RCC 7860 (cell line): ENCODE measurements at places on chromosomes 6 and 20.

DNA sequence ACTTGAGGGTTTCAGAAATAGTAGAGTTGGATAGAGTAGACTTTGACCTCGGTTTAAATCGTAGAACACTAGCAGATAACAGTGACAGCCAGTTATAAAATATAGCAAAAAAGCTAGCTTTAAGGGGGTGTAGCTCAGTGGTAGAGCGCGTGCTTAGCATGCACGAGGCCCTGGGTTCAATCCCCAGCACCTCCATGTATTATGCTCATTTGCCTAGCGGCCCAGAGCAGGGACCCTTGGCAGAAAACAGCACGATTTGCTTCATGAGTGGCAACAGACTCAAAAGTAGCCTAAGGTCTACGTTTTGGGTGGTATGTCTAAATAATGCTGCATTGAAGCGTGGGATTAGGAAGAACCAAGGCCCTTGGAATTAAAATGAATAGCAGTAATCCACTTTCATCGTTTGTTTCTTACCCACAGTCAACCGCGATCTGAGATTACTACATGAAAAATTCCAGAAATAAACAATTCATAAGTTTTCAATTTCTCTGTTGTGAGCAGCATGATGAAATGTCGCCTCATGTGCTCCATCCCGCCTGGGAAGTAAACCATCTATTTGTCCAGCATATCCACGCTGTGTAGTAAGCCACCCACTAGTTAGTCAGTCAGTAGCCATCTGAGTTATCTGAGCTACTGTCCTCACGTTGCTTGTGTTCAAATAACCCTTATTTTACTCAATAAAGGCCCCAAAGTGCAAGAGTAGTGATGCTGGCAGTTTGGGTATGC lies 184.9 kb downstream of the GPX5 start:
- peak; percentile 73 for DNase-seq

DNA sequence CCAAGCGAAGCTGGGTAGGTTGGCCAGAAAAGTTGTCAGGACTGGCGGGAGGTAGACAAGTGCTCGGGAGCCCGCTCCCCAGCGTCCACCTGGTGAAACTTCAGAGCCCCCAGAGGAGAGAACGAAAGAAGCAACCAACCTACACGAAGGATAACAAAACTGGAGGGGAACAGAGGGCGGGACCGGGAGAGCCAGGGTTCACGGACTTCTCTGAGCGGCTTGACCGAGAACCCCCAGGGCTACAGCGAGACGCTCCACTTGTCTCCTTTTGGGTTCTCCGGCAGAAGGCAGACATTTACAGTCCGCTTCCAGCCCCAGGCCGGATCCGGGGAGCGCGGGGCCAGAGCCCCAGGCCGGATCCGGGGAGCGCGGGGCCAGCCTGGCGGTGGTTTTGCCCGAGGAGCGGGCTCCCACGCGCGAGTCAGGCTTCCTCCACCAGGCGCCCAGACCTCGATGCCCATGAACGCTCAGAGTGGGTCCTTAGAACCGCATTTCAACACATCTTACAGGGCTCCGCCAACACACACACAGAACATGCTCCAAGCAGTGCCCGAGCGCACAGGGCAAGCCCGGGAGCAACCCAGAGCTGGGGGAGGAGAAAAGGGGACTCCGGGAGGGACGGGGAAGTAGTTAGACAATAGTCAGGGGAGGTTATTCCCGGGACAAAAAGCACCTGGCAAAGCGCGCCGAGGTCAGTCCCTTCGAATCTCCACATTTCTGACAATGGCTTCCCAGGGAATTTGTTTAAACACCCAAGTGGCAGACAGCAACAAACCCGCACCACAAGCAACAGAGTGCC lies 1.1 kb downstream of the PTPRK start:
- peak; percentile 49 for DNase-seq

- no peak for DNase-seq
Measured at GRCh38 chr6:39841923-39842322, 49.7 kb downstream of the DAAM2 start.

- DNase-seq = no peak
Measured at GRCh38 chr6:145267076-145267867, 468.0 kb downstream of the EPM2A start.

DNA sequence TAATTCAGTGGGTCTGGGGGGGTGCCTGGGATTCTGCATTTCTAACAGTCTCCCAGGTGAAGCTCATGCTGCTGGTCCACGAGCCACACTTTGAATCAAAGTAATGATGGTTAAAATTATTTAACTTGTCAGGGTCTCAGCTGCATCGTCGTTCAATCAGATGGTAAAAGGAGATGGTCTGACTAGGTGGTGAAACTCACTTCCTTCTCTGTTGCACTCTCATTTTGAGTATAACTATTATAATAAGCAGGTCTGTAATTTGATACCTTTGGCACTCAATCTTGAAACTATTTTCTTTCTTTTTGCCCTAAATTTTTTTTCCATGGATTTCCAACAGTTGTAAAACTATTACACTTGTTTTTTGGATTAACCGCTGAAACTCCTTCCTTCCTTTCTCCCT lies 292.5 kb downstream of the FARS2 start:
- no peak for DNase-seq

GRCh38 chr20:62696434-62696957 lies 12.1 kb upstream of the NTSR1 start:
- DNase-seq = no peak

DNA sequence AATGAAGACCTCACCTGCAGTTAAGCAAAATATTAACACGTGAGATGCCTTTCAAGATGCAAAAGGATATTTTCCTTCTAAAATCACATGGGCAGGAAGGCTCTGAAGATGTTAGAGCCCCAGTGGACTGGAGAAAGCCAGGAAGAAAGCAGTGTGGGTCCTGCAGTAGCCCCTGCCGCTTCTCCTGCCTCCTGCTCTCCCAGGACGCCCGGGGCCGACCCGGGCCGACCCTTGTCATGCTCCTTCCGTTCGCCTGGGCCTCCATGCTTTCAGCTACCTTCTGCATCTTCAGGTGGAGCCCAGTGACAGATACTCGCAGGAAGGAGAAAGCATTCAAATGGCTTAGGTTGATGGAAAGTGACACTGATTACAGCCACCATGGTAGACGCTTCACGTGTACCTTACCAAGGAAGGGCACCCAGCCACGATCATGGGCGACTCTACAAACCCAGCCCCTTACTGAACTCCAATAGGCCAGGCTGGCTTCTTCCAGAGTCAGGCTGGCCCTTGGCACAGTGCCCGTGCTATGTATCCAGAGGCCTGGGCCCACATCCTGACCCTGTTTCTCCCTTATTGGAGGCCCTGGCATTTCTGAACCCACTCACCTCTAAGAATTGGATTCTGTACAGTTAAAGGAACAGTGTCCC lies 69.0 kb downstream of the TCP11 start:
- no peak for DNase-seq
